ENCODE measurements at places on chromosomes 7 and 10. TPM values are rescaled to one million over a fixed set of nuclear protein-coding genes. Genes with fewer than 3 reads are reported as not detected.

GRCh38 chr7:30166155-30166840, 31.5 kb downstream of the MTURN start:
- no peak for DNase-seq

DNA sequence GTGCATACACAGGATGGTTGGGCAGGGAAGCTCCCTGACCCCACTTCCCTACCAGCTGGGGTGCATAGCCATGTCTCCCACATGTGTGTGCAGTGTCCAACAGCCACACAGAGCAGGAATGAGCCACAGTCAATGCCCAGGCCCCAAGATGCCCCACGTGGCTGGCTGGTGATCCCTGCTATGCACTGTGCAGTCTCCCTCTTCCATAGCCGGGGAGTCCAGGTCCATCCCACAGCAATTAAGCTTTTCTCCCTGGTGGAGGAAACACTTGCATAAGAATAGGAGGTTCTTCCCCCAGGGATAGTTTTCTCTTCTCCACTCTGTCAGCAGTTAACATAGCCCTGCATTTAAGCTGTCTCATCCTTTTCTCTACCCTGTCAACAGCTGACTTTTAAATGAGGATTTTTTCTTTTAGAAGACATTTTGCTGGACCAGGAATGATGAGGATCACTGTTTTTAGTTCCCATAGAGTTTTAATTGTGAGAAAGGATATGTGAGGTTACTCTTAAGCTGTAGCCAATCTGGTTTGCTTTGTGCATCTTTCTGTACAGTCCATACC, 396.5 kb upstream of the VWC2 start:
- DNase-seq = no peak

Gene ANKRD61
- not detected for total RNA-seq

Gene GALNT17
- total RNA-seq = 78.1 TPM

- DNase-seq = no peak
Measured at GRCh38 chr7:158051776-158052175, 535.8 kb downstream of the PTPRN2 start.

DNA sequence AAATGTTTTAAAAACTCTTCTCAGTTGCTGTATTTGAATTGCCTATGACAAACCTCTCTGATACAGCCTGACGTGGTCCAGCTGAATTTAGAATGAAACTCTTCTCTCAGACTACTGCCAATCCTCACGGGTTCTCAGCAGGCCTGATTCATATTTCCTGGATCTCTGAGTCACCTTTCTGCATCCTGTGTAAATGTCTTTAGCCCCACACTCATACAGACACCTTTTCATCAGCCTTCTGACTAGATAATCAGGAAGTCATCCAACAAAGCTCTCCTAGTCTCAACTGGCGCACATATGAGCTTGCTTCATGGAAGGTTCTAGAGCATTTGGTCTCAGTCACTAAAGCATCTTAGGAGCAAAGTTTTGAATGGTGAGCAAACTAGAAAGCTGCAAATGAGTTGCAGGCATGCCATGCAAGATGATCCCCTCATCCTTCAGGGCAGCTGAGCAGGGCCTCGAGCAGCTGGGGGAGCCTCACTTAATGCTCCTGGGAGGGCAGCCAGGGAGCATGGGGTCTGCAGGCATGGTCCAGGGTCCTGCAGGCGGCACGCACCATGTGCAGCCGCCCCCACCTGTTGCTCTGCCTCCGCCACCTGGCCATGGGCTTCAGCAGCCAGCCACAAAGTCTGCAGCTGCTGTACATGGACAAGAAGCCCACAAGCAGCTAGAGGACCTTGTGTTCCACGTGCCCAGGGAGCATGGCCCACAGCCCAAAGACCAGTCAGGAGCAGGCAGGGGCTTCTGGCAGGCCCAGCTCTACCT, 182.8 kb downstream of the ARHGAP12 start:
- DNase-seq = no peak

Gene GBX1
- 2.4 TPM for total RNA-seq

Gene TEX36
- not detected for total RNA-seq

Data from Right ventricle myocardium inferior (tissue), 1 donor.